ENCODE measurements at places on chromosomes 3 and 15. TPM values are rescaled to one million over a fixed set of nuclear protein-coding genes. Genes with fewer than 3 reads are reported as not detected.

- no peak for DNase-seq
- H3K4me3 ChIP-seq: no peak overlapping the region
- no peaks in the 10 kb centered on the region for H3K4me1 ChIP-seq
- no peak overlapping the region for H3K27ac ChIP-seq
Observed at GRCh38 chr3:197168606-197169005, 129.8 kb downstream of the DLG1 start.

GRCh38 chr15:57026016-57026592, 107.7 kb downstream of the TCF12 start:
- no peak overlapping the region for H3K27ac ChIP-seq
- H3K27me3 ChIP-seq: no peaks in the 10 kb centered on the region
- H3K4me3 ChIP-seq: no peak overlapping the region
- no peak for DNase-seq
- H3K36me3 ChIP-seq: no peaks in the 10 kb centered on the region
- peaks cover 23% of the 10 kb centered on the region for H3K4me1 ChIP-seq

DNA sequence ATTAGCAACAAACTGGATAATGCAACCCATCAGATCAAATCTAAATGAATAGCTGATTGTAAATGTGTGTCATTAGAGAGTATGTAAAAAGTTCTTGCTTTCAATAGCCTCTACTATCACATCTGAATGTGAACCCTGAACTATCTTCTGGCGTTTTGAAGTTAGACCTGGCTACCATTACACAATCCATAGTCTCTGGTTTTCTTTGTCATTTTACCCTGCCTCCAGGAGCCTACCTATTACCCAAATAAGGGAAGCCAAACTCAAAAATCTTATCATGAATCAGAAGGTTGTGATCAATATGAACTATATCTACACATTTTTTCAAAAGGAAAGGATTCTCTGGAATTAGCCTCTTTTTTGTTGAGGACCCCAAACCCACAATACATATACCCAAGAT, 31.8 kb downstream of the PCYT1A start:
- H3K4me1 ChIP-seq: no peaks in the 10 kb centered on the region
- H3K27ac ChIP-seq: no peak overlapping the region
- no peaks in the 10 kb centered on the region for H3K36me3 ChIP-seq
- no peak overlapping the region for H3K4me3 ChIP-seq

ADPRH gene
- 10.5 TPM for total RNA-seq

RASL12 gene
- 41.4 TPM for total RNA-seq

Data from tibial nerve (tissue), 4 donors.